ENCODE measurements at places on chromosomes 16 and 17.
A peak's percentile ranks its signal among the peaks of the same experiment; 100 is the strongest.

- no peak for DNase-seq
Observed at GRCh38 chr16:20897253-20897897, 2.8 kb downstream of the DCUN1D3 start.

GRCh38 chr16:73054125-73054484, 6.2 kb upstream of the ZFHX3 start:
- DNase-seq: no peak

DNA sequence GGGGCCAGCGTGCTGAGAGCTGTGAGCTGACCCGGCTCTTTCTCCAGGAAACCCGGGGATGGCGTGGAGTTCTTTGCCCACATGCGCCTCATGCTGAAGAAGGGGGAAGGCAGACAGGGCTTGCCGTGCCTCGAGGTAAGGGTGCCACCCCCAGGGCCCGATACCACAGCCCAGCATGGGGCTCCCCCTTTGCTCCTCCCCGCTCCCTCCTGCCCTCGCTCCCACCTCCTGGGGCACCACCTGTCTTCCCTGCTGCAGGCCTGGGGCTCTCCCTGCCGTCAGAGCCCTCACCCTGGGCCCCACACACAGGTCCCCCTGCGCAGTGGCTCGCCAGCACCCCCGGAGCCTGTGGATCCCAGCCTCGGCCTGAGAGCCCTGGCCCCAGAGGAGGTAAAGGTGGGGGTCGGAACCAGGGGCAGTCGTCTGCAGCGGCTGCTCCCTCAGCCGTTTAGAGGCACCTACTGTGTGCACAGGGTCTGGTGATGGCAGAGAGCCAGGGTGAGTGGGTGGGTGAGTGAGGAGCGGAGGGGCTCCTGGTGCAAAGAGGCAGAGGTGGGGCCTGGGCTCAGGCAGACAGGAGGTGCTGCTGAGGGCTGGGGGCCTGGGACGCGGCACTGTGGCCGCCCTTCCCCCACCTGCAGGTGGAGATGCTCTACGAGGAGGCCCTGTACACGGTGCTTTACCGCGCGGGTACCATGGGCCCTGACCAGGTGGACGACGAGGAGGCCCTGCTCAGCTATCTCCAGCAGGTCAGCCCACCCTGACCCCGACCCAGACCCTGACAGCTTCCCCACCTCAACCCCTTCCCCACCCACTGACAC, 5.6 kb downstream of the BAIAP3 start:
- DNase-seq: no peak

- no peak for DNase-seq
Observed at GRCh38 chr16:51708861-51709260, 557.8 kb upstream of the SALL1 start.

- no peak for DNase-seq
Observed at GRCh38 chr17:79851461-79851817, 12.2 kb upstream of the CBX4 start.

DNA sequence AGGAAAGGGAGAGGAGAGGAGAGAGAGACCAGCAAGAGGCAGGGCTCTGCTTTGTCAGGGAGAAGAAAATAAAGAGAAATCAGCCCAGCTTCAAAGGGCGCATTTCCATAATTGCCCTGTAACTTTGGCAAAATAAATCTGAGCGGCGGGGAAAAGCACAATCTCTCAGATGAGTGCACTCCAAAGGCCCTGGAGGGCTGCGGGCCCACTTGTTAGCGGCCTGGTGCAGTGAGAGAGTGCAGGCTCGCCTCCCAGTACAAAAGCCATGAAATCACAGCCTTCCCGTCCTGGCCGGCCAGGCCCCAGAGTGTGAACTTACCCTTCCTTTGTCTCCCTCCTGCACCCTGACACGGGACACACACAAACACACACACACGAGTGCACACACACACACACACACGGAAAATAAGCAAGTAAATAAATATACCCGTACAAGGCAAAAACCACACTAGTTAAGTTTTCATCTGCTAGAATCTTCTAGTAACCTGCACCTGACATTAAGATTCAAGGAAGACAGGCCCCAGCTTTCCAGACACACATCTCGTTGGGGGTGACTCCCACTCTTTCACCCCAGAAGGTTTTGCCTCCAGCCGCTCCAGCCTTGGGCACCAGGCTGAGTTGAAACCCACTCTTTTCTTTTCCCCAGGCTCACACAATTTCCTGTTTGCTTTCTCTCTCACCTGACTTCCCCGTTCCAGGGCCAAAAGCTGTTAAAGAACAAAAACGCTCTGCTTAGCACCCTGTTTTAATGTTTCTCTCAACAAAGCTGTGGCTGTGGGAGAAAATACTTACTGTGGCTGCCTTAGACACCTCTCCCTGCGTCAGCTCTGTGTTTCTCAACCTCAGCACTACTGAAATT, 8.5 kb downstream of the IRX3 start:
- no peak for DNase-seq

GRCh38 chr17:83083368-83084201, 4.2 kb downstream of the METRNL start:
- DNase-seq: peak; percentile 91

DNA sequence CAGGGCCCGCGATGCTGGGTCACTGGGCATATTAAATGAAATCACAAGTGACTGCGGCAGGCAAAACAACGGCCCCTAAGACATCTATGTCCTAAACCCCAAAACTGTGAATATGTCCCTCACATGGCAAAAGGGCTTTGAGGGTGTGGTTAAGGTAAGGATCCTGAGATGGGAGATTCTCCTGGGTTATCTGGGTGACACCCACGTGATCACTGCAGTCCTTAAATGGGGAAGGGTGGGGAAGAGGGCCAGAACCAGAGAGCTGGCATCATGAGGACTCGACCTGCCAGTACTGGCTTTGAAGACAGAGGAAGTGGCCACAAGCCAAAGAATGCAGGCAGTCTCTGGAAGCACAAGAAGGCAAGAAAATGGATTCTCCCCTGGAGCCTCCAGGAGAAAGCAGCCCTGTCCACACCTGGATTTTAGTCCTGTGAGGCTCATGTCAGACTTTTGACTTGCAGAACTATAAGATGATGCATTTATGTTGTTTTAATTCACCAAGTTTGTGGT, 12.5 kb downstream of the COTL1 start:
- DNase-seq: no peak

DNA sequence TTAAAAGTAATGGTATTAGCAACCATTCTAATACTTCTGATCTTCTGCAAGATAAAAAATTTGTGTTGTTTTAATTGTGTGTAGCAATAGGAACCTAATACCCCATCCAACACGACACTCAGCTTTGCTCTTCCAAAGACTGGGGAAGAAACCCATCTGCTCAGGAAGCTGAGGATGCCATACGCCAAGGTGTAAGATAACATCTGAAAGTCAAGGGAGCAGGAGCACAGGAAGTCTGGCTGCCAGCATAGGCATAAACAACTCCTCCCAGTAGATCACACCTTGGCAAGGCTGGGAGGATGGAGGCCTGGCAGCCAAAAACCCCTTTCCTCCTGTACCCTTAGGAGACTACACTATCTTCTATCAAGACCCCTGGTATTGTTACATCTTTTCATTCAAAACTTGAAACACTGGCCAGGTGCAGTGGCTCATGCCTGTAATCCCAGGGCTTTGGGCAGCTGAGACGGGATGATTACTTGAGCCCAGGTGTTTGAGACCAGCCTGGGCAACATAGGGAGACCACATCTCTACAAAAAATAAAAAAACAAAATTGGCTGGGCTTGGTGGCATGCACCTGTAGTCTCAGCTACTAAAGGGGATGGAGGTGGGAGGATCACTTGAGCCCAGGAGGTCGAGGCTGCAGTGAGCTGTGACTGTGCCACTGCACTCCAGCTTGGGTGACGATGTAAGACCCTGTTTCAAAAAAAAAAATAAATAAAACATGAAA, 5.7 kb upstream of the SPHK1 start:
- DNase-seq: no peak

DNA sequence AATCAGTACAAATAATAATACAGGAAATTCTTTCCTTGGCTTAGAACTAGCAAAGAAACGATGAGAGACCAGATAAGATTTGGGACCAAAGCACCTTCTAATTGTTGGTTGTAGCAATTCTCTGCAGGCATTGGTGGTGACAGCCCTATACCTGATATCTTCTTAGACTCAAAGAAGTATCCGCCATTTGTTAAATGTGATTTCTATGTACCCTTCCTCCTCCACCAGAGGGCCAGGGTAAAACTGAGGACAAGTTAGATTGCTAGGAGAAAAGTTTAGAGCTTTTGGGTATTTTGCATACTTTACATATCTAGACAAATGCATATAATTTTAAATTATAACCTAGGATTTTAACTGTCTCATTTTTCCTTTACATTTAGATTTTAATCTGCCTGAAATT, 304.3 kb downstream of the HS3ST4 start:
- no peak for DNase-seq

- no peak for DNase-seq
Observed at GRCh38 chr16:5738586-5738985, 641.0 kb upstream of the EEF2KMT start.

DNA sequence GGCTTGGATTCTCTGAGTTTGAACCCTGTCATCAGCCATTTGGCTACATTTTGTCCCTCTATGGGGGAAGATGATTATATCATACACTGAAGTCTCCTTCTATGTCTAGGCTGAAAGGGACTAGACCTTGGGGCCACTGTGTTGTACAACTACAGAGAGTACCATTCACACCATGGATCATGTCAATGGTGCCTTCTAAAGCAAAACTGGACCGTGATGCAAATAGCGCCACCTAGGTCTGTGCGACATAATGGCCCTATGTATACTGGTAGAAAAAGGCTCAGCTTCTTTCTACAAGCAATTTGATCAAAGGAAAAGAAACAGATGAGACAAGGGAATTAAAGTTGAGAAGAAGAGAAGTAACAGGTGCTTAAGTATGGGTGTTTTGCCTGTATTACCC, 100.7 kb downstream of the LYRM1 start:
- no peak for DNase-seq

DNA sequence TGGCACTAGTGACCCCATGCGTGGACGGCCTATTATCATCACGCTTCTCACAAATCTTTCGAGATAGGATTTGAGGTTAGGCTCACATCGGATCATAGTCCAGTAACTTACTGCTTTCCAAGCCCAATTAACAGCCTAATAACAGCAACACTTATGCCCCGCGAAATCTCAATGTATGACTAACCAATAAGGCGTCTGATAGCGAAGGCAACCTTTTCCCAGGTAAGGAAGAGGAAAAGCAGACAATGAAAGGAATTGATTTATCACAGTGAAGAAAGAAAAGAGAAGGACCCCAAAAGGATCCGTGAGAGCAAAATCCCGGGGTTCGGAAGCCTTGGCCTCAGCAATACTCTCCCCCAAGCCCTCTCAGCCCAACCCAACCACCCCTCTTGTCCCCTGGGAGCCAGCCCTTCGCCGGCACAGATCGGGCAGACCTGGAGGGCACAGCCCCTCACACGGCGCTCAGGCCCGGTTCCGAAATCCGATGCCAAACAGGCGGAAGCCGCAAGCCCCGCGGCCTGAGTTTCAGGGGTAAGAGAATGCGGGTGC, 534 bp downstream of the GPATCH8 start:
- no peak for DNase-seq

DNA sequence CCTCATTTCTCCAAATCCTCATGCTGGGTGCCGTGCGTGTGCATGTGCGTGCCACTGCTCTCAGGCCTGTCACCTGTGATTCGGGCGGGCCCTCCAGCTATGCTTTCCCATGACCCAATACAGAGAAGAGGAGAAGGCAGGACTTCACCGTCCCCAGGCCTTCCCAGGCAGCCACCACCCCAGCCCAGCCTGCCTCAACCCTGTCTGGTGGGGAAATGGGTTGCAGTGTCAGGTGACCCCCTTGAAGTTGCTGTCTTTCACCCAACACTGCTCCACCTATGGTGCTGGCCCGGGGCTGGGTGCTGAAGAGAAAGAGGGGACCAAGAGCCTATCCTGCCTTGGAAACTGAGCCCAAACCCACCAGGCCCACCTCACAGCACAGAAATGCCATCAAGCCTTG, 94.7 kb downstream of the GOSR1 start:
- DNase-seq: no peak

DNA sequence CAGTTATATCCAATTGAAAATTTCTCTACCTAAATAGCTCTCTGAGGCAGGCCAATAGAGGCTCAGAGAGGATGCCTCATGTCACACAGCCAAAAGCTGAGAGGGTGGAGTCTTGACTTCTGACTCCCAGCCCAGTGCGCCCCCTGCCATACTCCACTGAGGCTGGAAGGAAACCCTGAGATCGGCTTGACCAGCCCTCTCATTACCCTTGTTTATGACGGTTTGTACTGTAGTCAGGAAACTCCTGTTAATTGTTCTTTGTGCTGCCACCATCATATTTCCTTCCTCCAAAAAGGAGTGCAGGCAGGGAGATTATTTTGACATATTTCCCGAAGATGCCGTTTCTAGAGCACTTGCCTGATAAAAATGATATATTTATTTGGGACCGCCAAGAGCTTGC, 107.9 kb downstream of the AIPL1 start:
- no peak for DNase-seq

GRCh38 chr16:67212766-67213165, 13.8 kb downstream of the ELMO3 start:
- DNase-seq: no peak

GRCh38 chr17:3845291-3845620, 790 bp downstream of the NCBP3 start:
- DNase-seq: no peak

DNA sequence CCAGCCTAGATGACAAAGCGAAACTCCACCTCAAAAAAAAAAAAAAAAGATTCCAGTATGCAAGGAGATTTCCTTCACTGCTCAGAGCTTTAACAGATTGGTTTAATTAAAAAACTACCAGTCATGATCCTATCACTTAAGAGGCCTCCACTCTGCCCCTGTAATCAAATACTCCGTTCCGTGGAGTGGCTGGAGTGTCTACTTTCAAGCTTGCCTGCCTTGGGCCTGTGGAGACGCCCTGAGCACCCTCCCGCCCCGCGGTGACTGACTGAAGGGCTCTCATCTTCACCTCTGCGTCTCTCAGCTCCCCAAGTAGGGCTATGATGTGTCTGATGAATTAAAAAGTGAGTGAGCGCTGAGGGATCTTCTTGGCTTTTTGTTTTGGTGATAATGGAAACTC, 25.3 kb upstream of the TRPV3 start:
- DNase-seq: no peak

DNA sequence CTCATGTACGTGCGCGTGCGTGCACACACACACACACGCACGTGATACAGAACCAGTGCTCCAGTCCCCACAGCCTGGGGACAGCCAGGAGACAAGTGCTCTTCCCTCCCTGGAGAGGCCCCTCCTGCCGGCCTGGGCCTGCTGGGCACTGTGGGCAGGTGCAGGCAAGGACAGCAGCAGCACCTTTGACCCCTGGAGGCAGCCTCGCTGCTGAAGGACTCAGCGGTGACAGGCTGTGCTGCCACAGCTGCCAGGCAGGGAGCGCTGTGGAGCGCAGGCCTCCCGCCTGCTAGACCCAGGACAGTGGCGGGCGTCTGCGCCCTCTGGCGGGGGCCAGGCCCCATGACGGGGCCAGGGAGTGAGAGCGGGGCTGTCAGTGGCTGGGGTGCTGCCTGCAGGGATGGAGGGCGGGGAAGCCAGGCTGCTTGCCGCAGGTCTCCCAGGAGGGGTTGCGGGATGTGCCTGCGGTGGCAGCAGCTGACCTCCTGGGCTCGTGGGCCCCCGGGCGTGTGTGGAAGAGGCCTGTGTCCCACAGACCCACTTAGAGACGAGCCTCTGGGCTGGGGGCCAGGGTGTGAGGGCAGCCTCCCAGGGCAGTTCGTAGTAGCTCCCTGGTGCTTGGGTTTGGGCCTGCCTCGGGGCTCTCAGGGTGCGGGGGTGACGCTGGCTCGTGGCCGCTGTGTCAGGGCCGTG, 63.5 kb upstream of the PVALEF start:
- peak; percentile 28 for DNase-seq

GRCh38 chr17:42655528-42655927, 3.6 kb upstream of the TUBG2 start:
- DNase-seq: no peak

GRCh38 chr17:42598905-42599304, 10.3 kb downstream of the RETREG3 start:
- no peak for DNase-seq

- DNase-seq: no peak
Observed at GRCh38 chr16:4987250-4987579, 29.1 kb downstream of the SEC14L5 start.
